ENCODE measurements at places on chromosomes 3 and 15.

- DNase-seq = peak; percentile 72
Measured at GRCh38 chr3:22585911-22586310, 617.2 kb upstream of the UBE2E2 start.

DNA sequence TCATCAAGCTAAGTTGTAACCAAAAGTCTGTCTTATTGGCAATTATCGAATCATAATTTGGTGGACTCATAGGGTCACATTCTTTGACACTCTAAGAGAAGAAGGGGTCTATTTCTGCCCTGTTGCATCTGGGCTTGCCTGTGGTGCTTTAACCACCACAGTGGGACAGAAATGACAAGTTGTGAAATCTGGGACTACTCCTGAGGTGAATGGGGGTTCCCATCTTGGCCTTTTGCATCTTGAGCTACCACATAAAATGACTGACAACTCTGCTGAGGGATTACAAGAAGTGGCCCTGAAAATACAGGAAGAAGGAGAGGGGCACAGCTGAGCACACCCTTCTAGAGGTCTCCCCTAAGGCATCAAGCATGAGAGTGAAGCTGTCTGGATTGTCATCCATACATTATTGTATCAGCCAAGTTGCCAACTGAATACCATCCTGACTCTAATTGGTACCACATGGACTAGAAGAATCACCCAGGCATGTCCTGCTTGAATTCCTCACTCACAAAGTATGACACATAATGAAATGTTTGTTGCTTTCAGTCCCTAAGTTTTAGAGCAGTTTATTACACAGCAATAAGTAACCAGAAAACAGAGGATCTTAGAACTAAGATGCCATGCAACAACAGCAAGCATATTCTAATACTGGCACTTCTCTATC, 306.5 kb downstream of the ROBO1 start:
- DNase-seq = no peak

GRCh38 chr3:185420762-185421161, 57.8 kb downstream of the MAP3K13 start:
- DNase-seq = peak; percentile 94

DNA sequence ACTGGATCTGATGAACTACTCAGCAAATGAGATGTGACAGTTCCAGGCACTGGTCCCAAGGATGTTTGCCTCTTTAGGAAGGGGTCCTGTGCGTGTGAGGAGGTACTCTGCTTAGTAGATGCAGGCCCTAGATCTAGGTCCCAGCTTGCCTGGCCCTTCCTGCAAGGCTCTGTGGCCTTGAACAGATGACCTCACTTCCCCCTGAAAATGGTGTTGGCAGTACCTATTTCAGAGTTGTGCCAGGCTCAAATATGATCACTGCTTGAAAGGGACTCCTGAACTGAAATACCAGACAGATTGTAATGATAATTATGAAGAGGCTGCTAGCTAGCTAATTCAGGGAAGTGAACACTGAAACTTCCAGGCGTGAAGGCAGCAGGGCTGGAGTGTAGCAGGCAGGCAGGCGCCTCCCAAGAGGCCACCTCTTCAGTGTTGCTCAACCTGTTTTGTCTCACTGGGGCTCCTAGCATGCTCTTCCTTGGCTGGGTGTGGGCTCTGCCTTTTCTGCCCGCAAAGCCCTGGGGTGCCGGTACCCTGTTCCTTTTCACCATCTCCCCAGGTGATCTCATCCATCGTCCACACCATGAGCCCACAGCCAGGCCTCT, 24.1 kb upstream of the CPNE9 start:
- no peak for DNase-seq

GRCh38 chr3:31133541-31133940, 239.1 kb upstream of the GADL1 start:
- DNase-seq = no peak

- peak; percentile 26 for DNase-seq
Measured at GRCh38 chr3:111979434-111980038, 710 bp downstream of the ABHD10 start.

- DNase-seq = peak; percentile 34
Measured at GRCh38 chr3:16668776-16669545, 63.7 kb upstream of the DAZL start.

- no peak for DNase-seq
Measured at GRCh38 chr3:60090548-60090947, 1040.7 kb upstream of the CFAP20DC start.

- DNase-seq = no peak
Measured at GRCh38 chr3:53180305-53181023, 19.5 kb downstream of the PRKCD start.

- no peak for DNase-seq
Measured at GRCh38 chr3:108394563-108394962, 98.2 kb downstream of the HHLA2 start.

DNA sequence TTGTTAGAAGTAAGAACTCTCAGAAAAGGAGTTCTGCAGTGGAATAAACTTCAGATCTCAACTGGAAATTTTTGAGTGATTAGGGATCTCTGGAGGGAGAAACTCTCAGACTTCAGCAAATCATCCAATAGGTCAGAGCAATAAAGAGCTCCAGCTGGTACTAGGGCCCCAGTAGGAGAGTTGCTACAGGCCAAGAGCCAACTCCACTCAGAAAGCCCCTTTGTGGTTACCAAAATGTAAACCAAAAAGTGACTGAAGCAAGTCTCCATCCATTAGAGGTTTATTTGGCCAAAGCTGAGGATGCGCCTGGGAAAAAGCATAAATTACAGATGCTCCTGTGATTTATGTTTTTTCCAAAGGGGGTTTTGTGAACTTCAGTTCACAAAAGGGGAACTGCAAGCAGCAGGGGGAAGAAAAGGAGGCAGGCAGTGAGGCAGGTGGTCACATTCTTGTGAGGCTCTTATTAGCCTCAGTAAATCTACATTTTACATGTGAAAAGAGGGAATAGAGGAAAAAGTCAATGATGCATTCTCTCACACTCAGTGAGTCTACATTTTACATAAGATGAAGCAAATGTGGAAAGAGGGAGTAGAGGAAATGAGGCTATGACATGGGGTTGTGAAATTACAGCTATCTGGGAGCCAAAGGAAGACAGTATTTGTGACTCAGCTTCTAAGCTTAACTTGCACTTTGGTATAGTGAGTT, 92.4 kb upstream of the DAZL start:
- DNase-seq = no peak

GRCh38 chr3:178386401-178386800, 149.8 kb upstream of the KCNMB2 start:
- no peak for DNase-seq

DNA sequence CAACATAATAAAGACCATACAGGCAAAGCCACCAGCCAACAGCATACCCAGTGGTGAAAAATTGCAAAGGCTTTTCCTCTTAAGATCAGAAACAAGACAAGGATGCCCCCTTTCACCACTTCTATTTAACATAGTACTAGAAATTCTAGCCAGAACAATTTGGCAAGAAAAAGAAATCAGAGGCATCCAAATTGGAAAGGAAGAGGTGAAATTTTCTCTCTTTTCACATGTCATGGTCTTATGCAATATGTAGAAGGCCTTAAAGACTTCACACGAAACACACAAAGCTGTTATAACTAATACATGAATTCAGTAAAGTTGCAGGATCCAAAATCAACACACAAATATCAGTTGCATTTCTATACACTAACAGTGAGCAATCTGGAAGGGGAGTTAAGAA, 120.2 kb downstream of the APBA2 start:
- no peak for DNase-seq

GRCh38 chr15:55709458-55709857, 33.5 kb downstream of the PRTG start:
- no peak for DNase-seq

DNA sequence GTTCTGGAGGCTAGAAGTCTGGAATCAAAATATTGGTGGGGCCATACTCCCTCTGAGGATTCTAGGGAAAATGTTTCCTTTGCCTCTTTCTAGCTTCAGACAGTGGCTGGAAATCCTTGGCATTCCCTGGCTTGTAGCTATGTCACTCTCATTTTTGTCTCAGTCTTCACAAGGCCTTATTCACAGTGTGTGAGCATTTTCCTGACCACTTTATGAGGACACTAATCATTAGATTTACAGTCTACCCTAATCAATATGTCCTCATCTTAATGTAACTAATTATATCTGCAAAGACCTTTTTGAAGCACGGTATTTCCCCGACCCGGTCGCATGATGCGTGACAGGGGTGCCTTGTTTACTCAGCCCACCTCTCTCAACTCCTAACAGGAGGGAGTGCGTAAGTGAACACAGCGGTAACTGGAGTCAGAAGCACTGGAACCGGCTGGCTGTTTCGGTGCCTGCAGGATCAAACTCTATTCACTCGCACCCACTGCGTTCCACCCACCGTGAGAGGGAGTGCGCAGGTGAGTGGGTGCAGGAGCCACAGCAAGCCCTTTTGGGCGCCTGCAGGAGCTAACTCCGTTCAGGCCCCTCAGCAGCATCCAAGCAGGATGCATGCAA, 155.0 kb downstream of the EPHA3 start:
- DNase-seq = no peak

DNA sequence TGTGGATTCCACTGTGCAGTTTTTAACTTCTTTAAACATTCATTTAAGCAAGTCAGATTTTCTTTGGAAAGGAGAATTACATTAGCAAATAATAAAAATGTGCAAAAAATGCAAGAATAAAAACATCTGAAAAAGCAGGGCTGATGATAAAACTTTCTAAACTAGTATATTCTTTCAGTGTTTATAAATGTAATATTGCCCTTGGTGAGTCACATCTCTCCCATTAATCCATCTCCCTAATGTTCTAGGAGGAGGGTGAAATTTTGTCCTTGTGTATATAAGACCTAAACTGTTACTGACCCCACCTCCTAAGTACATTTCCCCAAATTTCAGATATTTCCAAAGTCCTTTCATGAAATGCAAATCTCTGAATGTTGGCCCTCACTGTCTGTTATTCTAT, 28.5 kb upstream of the DCUN1D1 start:
- DNase-seq = no peak

DNA sequence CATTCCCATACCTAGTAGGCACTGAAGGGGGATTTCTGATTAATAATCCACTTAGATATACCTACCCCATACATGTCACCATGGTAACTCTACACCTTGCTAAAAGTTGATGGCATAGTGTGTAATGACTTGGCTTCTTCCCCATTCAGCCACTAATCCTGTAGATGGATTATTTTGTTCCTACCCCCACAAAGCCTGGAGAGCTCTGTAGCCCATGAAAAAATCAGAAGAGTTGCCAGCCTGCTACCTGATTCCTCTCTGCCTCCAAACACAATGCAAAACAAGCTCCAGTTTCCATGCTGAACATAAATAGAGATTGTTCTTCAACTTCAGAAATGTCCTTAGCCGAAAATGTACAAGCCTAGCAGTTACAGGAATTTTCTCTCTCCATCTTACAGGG, 98.9 kb upstream of the PFN2 start:
- no peak for DNase-seq

GRCh38 chr3:149273096-149273751, 51.6 kb upstream of the CP start:
- peak; percentile 78 for DNase-seq

DNA sequence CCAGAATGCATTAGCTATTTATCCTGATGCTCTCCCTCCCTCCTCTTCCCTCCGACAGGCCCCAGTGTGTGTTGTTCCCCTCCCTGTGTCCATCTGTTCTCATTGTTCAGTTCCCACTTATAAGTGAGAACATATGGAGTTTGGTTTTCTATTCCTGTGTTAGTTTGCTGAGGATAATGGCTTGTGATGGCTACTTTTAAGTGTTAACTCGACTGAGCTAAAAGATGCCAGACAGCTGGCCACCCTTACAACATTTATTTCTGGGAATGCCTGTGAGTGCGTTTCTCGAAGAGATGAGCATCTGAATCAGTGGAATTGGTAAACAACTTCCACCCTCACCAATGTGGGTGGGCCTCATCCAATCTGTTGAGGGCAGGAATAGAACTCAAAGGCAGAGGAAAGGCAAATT, 24.7 kb upstream of the TM2D3 start:
- peak; percentile 23 for DNase-seq

- DNase-seq = no peak
Measured at GRCh38 chr3:73473898-73474416, 150.8 kb downstream of the PDZRN3 start.

GRCh38 chr3:102207151-102207571, 227.7 kb upstream of the ZPLD1 start:
- DNase-seq = no peak

- no peak for DNase-seq
Measured at GRCh38 chr15:71254491-71254890, 139.2 kb downstream of the THSD4 start.

GRCh38 chr3:31762888-31763351, 218.1 kb downstream of the OSBPL10 start:
- DNase-seq = no peak
